ENCODE measurements at places on chromosomes 3 and 15.
A peak's percentile ranks its signal among the peaks of the same experiment; 100 is the strongest.

DNA sequence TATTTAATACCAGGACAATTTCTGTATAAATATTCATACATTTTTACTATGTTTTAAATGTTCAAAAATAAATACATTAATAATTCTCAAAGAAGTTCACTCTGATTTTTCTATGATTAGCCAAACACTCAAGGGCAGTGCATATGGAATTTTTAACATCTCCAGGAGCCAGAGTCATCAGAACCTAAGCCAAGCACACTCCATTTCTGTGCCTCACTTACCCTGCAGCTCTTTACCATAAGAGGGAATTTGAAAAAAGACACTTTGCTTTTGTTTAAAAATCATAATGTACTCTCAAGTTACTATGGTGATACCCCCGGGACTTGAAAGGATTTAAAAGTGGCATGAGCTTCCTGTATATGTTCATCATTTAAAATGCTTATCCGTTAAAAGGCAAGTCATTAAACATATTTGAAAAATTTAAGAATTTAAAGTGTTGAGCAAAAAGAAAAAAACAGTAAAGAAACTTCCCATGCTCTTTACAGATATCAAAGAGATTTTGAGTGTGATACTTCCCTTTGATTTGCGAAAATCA lies 747.4 kb upstream of the NECTIN3 start:
- no peak for ATAC-seq

GRCh38 chr15:72340366-72340765 lies 20.4 kb upstream of the CELF6 start:
- ATAC-seq = no peak

GRCh38 chr3:180631317-180631716 lies 29.4 kb downstream of the TTC14 start:
- ATAC-seq = no peak

DNA sequence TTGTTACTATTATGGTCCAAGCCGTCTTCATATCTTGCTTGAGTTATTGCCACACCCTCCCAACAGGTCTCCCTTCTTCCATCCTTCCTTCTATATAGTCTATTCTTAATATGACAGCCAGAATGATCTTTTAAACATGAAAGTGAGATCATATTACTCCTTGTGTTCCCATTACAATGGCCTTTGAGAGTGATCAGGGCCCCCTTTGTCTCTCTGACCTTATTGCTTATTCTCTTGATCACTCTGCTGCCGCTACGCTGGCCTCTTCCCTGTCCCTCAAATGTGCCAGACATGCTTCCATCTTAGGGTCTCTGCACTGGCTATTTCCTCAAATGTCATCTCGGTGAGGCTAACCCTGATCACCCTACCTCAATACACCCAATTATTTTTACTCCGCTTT lies 38.1 kb downstream of the UBE2E2 start:
- ATAC-seq = no peak

- no peak for ATAC-seq
Observed at GRCh38 chr3:23094890-23095462, 108.2 kb upstream of the UBE2E2 start.

DNA sequence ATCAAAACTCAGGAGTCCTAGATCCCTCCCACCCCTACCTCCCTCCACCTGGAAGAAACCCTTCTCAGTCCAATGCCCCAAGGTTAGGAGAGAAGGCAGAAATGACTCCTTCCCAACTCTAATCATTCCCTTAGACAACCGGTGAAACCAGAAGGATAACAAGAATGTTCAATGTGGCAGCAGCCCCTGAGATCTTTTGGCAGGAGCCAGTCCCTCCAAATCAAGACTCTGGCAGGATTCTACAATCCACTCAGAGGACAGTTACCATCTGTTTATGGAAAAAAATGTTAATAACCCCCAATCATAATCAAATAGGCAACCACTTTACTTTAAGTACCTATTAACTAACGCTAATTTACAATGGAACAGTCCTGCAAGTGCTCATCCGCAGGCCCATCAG lies 136.5 kb downstream of the NTRK3 start:
- no peak for ATAC-seq

GRCh38 chr3:118304557-118304956 lies 730.1 kb downstream of the IGSF11 start:
- no peak for ATAC-seq

DNA sequence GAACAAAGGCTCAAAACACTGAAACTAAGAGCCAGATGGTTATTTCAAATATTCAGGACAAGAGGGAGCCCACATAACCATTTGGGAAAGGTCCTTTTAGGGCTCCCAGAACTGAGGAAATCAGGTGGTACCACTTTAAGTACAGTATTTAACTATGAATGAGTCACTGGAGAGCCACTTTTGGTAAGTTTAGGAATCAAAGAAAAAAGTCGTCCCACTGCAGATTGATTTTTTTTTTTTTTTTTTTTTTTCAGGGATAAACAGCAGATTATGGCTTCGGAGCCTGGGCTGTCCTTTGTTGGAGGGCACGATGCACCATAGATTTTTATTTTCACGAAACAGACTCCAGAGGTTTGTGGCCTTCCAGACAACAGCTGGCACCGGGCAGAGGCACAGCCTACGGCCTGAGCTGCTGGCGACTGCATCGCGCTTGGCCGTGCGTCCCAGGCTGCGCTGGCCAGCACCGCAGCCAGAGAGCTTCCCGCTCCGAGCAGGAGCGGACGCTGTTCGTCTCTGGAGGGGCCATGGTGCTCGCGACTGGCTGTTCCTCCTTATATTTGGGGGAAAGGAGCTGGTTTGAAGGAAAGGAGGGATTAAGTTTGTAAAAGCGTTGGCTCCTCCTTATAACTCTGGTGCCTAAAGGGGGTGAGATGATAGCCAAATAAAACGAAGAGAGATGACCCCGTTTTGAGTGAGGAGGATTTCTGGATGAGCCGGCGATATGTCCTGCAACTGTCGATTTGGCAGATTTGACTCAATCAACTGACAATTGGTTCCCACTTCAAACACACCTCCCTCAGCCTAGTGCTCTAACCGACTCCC lies 152.9 kb upstream of the GOLIM4 start:
- ATAC-seq = no peak

- ATAC-seq = no peak
Observed at GRCh38 chr3:178451799-178452198, 84.4 kb upstream of the KCNMB2 start.

DNA sequence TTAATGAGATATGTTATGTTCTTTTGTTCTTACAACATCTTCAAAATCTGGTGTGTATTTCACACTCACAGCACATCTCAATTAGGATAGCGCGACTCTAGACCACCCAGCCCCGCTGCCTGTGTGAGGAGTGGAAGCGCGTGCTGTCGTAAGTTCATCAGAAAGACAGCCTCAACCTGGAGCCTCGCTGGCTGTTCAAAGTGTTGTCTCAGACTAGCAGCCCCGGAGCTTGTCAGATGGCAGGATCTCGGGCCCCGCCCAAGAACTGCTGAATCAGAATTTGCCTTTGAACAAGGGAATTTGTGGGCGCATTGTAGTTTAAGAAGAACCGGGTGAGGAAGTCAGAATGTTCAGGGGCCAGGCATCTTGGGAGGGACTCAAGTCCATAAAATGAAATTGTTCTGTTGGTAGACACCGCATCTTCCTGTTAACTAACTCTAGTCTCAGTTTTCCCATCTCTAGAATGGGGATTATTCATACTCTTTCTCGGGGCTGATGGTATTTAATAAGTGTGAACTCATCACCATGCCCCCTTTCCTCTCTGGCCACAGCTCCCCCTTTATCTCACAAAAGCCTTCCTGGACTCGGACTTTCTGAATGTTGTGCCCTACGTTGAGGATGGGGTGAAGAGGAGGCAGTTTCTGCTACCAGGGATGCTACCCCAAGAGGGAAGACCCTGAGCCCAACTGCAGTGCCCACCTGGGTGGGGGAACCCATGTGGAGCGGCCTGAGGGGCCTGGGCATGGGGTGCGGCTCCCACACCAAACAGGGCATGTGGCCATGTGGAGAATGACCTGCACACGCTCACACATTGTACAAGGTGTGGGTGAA lies 40.4 kb downstream of the BHLHE40 start:
- ATAC-seq = peak; percentile 19

- ATAC-seq = no peak
Observed at GRCh38 chr3:94092086-94092485, 29.2 kb downstream of the NSUN3 start.

- no peak for ATAC-seq
Observed at GRCh38 chr3:139617672-139618268, 60.0 kb downstream of the NMNAT3 start.

- ATAC-seq = no peak
Observed at GRCh38 chr3:160830796-160831195, 74.8 kb downstream of the PPM1L start.

GRCh38 chr15:100642213-100642949 lies 40.0 kb downstream of the ASB7 start:
- ATAC-seq = no peak

DNA sequence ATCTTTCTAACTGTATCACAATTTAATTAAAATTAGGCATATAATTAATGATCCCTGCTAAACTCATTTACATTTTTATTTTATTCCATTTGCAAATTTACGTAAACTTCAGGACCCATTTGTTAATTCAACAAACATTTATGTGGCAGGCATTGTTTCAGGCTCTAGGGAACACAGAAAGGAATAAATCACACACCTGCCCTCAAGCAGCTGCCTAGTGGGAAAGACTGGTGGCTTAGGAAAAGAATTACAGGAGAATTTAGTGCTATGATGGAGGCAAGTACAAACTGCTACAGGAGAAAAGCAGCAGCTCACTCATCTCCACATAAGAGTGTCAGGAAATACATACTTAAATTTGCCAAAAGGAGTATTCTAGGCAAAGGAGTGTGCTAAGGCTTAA lies 11.2 kb downstream of the CBLB start:
- no peak for ATAC-seq

GRCh38 chr3:123194552-123194951 lies 7.2 kb upstream of the SEC22A start:
- ATAC-seq = no peak

GRCh38 chr3:43378066-43378935 lies 92.0 kb downstream of the SNRK start:
- ATAC-seq = no peak

- no peak for ATAC-seq
Observed at GRCh38 chr15:97014001-97014400, 683.5 kb downstream of the NR2F2 start.

GRCh38 chr3:151297429-151297828 lies 19.1 kb upstream of the P2RY14 start:
- no peak for ATAC-seq

GRCh38 chr3:127962937-127963336 lies 47.9 kb downstream of the KBTBD12 start:
- no peak for ATAC-seq

DNA sequence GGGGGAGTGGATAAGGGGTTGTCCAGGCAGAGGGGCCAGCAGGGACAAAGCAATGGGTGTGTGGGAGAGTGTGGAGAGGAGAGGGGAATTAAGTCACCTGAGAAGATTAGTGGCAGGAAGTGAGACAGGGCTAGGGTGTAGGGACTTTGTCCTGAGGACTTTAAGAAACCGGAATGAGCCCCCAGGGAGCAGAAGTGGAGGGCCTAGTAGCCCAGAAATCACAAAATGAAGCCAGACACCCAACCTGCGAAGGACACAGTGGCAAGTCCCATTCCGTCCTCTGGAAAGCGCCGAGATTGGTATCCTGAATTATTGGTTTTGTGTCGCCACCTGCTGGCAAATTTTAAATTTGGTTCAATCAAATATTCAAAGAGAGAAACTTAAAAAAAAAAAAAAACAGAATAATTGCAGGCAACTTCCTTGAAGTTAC lies 78.0 kb upstream of the SLC25A36 start:
- no peak for ATAC-seq

GRCh38 chr3:152860736-152861135 lies 25.8 kb downstream of the P2RY1 start:
- ATAC-seq = no peak

GRCh38 chr15:58441376-58442070 lies 9.7 kb downstream of the LIPC start:
- no peak for ATAC-seq

DNA sequence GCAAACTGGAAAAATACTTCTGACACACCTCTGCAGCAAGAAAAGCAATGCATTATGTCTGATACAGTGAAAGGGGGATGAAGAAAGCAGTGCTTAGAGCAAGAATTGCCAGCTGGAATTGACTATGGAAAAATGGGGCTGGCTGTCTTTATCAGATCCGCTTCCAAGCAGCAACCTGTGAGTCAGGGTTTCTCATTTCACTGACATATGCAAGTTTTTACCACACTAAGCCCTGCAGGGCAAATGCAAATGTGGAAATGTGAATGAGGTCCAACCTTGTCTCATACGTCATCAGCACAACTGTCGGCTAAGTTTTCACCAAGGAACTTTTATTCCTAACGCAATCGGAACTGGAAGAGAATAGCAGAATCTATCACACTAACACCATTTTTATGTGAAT lies 172.5 kb upstream of the GADL1 start:
- no peak for ATAC-seq

DNA sequence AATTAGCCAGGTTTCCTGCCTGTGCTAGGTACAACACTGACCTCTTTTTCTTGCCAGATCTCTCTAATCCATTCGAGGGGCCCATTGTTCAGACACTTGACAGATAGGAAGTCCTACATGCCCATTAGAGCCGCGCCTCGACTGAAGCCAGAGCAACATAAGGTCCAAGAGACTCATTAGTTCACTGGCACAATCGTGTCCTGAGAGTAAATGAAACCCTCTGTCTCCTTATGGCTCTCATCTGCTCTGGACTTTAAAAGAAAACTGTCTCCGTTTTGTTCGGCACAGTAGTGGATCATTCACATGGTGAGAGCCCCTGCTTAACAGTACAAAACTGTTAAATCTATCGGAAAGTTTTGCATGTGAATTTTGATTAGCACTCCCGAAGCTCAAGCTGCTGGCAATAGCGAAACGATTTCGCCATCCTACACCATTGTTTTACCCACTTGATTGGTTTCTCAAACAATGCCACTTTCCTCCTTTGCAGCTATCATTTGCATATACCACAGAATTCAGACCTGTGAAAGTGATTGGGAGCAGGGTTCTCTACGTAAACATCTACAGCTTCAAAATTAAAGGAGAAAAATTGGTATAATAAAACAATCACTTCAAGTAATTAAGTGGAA lies 19.0 kb upstream of the C15orf61 start:
- no peak for ATAC-seq

- ATAC-seq = no peak
Observed at GRCh38 chr3:196138482-196139254, 56.8 kb upstream of the TFRC start.

GRCh38 chr3:39960515-39961191 lies 151.2 kb downstream of the MYRIP start:
- ATAC-seq = no peak

- ATAC-seq = no peak
Observed at GRCh38 chr3:11544412-11545181, 99.1 kb downstream of the VGLL4 start.

DNA sequence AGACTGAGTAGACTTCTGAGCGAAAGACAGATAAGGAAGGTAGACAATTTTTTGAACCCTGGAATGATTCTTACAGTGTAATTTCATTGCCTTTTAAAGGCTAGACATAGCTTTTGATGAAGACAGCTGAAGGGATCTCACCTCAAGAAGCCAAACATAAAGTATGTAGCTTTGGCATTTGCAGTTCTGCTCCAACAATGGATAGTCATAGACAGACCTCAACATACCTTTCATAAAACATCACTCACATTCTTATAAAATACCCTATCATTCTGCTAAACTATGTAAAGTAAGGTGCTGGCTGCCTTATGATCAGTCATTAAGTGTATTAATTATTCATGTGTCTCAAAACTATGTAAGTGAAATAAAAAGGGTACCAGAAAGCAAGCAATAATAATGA lies 70.0 kb downstream of the UBE3A start:
- ATAC-seq = no peak

GRCh38 chr3:109963831-109964230 lies 626.5 kb upstream of the DPPA4 start:
- ATAC-seq = no peak

GRCh38 chr3:196009456-196009855 lies 72.4 kb downstream of the TFRC start:
- ATAC-seq = no peak

- ATAC-seq = no peak
Observed at GRCh38 chr3:32881624-32882023, 63.8 kb downstream of the TRIM71 start.
